ENCODE measurements at places on chromosomes 5 and 9.

GRCh38 chr5:8749556-8749955, 796.3 kb downstream of the SEMA5A start:
- DNase-seq: no peak

- DNase-seq: no peak
Measured at GRCh38 chr9:37337301-37337890, 85.1 kb upstream of the GRHPR start.

DNA sequence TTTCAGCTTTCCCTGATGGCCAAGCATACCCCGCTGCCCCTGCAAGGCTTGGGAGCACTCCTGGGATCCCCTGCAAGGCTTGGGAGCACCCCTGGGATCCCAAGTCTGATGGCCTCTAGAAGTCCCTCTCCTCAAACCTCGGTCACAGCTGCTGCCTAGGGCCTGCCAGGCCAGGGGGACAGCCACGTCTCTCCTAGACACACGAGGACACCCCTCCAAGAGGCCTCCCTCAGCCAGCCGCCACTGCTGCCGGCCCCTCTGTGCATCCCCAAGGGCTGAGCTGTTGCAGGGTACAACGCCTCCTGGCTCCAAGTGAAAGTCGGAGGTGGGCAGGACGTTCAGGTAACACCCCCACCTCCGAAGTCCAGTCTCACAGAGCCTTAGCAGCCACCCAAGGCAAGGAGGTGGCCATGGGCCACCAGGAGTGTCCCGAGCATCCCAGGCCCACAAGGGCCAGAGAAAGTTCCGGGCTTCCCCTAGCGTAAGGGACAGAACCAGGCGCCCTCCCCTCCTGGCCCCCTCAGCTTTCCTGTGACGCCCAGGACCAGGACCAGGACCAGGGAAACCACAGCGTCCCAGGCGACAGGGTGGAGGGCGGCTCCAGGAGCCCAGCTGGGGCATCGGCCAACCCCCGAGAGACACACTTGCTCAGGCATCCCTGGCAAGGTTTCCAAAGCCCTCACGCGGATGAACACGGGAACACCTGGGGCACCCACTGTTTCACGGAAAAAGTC, 17.3 kb upstream of the SLC12A7 start:
- no peak for DNase-seq

- no peak for DNase-seq
Measured at GRCh38 chr9:100058699-100059579, 39.9 kb downstream of the ERP44 start.

- no peak for DNase-seq
Measured at GRCh38 chr9:134735441-134736175, 94.0 kb downstream of the COL5A1 start.

DNA sequence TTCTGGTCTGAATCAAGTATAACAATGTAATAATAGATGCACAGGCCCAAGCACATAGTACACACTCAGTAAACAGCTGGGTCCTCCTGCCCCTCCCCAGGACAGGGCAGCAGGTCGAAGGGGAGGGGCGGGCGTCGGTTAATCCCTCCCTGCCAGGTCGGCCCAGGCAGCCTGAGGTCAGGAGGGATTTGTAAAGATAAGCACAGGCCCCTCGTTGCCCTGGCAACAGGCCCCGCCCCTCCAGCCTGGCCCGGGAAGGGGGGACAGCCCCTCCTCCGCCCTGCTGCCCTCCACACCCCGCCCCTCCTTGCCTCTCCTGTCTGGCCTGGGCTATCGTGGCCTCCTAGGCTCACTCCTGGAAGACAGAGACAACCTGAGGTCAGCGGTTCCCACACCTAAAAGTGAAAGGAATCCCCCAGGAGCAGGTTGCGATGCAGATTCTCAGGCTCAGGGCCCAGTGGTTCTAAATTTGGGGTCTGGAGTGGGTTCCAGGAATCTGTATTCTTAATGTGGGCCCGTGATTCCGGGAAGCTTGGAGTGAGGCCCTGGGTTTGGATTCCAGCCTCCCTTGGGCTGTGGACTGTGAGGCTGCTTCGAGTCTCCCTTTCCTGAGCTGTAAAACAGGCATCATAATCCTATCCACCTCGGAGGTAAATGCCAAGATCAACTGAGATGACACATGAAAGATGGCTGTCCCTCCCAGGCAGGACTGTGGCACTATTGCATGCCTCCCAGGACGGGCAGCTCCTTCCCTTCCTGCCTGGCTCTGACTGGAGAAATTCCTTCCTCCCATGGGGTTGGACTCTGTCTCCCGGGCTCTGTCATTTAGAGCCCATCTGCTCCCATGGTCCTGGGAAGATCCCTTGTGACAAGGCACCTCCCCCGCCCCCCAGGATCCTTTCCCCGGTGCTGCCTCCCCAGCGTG, 4.4 kb downstream of the CRB2 start:
- no peak for DNase-seq

DNA sequence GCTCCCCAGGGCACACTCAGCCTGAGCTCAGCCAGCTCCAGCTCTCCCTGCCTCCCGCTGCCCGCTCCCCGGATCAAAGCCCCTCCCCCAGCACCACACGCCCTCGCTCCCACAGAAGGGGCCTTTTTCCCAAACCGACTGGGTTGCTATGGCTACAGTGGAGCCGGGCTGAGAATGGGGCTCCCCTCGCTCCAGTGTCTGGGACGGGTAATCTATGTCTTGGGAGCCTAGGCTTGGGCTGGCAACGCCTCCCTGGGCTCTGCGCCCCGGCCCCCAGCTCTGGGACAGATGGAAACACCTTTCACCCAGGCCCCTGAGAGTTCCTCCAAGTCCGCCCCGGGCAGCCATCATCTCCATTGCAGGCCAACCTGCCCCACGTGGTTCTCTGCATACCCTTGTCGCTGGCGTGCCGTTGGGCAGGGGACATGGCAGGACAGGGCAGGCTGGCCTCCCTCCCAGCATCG, 29.6 kb downstream of the NOTCH1 start:
- no peak for DNase-seq

GRCh38 chr9:112020680-112021596, 124.3 kb downstream of the UGCG start:
- DNase-seq: no peak

GRCh38 chr5:138000102-138000723, 32.7 kb downstream of the FAM13B start:
- DNase-seq: no peak

GRCh38 chr5:79513308-79513703, 628 bp downstream of the HOMER1 start:
- DNase-seq: no peak

DNA sequence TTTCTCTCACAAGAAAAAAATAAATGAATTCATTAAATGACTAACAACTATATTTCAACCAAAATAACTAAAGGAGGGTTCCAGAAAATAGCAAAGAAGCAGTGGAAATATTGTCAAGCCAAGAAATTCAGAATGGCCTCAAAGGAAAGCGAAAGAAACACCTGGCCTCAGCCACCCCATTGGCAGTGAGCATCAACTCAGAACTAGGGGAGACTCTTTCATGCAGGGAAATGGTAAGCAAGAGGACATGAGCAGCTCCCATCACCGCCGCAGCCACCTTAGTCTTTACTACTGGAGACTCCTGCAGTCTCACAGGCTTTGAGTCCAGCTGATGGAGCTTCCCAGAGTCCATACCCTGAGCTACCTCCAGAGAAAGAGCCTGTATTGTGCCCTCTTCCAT, 343.9 kb upstream of the GRAMD2B start:
- no peak for DNase-seq

DNA sequence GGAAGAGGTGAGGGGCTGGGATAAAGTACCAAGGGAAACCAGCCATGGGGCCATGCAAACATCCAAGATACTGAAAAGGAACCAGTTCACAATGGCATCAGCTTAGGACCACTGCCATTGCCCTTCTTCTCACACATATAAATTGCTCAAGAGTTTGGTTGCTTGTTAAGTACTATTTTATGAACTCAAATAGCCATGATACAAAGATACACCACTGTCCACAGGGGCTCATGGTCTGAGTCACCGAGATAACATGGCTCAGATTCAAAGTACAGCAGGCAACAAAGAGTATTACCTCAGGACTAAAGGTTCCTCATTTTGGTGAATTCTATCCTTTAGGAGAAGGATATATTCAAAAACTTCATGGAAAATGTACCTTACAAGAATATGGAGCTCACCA, 55.6 kb downstream of the FANCC start:
- no peak for DNase-seq

- DNase-seq: no peak
Measured at GRCh38 chr5:132259069-132259851, 1.8 kb downstream of the PDLIM4 start.

GRCh38 chr9:8265281-8265680, 465.7 kb upstream of the DMAC1 start:
- DNase-seq: no peak

DNA sequence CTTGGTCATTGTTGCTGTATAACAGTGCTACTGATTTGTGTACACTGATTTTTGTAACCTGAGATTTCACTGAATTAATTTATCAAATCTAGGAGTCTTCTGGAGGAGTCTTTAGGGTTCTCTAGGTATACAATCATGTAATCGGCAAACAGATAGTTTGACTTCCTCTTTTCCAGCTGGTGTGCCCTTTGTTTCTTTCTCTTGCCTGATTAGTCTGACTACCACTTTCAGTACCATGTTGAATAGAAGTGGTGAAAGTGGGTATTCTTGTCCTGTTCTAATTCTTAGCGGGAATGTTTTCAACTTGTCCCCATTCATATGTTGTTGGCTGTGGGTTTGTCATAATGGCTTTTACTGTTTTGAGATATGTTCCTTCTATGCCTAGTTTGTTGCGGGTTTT, 24.7 kb upstream of the RANBP6 start:
- no peak for DNase-seq

DNA sequence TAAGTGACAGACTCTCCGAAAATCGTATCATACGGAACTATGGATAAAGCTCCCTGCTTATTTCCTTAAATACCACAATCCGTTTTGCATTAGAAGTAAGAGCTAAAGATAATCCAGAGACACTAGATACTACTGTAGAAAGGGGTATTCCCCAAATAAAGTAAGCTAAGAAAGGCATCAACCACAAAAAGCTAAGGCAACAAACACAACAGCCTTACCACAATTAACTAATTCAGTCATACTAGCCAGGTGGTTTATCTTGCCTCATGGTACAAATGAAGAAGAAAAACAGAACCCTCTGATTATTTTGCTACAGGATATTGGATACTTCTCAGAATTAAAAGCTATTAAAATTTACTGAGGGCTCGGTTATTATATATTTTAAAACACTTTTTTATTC, 14.1 kb downstream of the ERP44 start:
- no peak for DNase-seq

- DNase-seq: no peak
Measured at GRCh38 chr9:89592963-89593726, 11.7 kb upstream of the GADD45G start.

DNA sequence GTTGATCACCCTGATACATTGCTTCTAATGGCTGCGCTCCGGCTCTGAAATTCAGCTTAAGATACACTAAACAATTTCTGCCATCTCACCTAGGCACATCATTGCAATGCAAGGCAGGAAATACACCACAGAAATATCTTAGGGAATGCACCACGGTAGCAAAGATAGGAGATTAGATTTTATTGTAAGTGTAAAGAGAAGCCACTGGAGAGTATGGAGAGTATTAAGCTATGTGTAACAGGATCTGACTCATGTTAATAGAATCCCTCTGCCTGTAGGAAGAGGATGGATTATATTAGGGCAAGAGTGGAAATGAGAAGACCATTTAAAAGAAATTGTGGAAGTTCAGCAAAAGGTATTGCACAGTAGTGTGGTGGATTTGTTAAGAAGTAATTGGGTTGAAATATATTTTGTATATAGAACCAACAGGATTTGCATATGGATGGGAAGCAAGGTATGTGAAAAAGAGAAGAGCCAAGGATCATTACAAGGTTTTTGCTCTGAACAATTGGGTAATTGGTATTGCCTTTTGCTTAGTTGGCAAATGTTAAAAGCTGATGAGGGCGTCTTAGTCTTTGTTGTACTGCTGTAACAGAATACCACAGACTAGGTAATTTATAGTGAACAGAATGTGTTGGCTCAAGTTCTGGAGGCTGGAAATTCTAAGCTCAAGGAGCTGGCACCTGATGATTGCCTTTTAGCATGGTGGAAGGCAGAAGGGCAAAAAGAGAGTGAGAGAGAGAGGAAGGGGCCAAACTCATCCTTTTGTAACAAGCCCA, 636.1 kb downstream of the PSAT1 start:
- no peak for DNase-seq

DNA sequence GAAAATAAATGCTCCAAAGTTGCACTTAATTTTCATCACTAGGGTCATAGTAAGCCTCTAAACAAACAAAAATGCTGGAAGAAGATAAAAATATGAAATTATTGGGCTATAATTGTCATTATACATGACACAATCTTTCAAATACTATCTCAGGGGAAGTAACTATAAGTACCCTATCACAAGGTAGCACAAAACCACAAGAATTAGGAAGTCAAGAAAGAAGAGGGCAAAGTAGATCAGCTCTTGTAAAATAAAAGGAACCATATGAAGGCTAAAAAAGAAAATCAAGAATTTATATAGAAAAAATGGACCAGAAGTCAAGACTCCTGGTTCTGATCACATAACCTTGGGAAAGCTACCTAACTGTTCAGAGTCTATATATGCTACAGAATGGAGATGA, 48.1 kb downstream of the DIAPH1 start:
- no peak for DNase-seq

- peak; percentile 13 for DNase-seq
Measured at GRCh38 chr5:113022661-113023060, 46.1 kb downstream of the DCP2 start.

- DNase-seq: no peak
Measured at GRCh38 chr5:154109416-154110106, 70.8 kb downstream of the MFAP3 start.

DNA sequence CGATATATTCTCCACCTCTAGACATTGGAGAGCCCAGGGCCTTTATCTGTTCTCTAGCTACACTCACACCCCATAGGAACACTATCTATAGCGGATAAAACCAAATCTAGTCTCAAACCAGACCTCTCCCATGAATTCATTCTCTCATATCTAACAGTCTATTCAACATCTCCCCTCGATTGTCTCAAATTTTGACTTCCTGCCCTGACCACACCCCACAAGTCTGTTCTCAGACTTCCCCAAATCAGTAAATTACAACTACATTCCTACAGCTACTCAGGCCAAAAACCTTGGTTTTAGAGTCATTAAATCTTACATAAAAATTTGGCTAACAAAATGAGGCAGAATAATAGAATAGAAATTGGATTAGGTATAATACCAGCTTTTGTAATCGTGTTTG, 12.5 kb upstream of the SLC1A3 start:
- no peak for DNase-seq

- DNase-seq: no peak
Measured at GRCh38 chr5:159782995-159783300, 133.3 kb upstream of the ADRA1B start.

DNA sequence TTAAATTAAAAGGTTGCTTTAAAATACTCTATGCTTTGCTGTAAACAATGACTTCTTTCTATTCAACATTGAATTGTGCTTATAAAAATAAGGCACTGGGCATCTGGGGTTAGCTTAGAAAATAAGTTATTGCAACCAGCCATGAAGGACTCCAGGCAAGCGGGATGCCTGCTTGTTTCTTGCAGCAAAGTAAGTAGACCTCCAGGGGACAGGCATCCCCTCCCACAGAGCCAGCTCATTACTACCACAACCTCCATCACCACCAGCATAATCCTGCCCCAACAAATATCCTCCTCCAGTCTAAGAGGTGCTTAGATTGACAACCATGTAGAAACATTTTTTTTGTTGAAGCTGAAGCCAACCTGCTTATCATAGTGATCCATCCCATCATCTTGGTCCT, 190.4 kb downstream of the TARS1 start:
- DNase-seq: no peak

- no peak for DNase-seq
Measured at GRCh38 chr5:39980056-39980455, 555.3 kb upstream of the DAB2 start.

All from effector CD4-positive, alpha-beta T cell (primary cell).